ENCODE measurements at places on chromosomes 11 and 22.

GRCh38 chr22:48837341-48837935 lies 990.2 kb downstream of the BRD1 start:
- DNase-seq: no peak

DNA sequence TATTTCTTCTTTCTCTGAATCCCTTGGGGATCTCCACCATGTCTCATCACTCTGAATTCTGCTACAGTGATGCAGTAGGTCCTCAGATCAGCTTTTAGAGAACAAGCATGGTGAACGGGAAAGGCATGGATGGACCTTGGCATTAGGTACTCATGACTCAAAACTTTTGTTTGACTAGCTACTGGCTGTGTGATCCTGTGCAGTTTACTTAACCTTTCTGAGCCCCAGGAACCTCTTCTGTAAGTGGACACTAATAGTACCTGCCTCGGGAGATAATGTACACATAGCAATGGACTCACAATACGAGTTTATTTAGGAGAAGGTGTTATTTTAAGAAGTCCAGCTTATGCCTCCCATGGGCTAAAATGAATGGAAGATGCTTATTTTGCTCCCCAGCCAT lies 184.7 kb upstream of the TBCEL start:
- no peak for DNase-seq

DNA sequence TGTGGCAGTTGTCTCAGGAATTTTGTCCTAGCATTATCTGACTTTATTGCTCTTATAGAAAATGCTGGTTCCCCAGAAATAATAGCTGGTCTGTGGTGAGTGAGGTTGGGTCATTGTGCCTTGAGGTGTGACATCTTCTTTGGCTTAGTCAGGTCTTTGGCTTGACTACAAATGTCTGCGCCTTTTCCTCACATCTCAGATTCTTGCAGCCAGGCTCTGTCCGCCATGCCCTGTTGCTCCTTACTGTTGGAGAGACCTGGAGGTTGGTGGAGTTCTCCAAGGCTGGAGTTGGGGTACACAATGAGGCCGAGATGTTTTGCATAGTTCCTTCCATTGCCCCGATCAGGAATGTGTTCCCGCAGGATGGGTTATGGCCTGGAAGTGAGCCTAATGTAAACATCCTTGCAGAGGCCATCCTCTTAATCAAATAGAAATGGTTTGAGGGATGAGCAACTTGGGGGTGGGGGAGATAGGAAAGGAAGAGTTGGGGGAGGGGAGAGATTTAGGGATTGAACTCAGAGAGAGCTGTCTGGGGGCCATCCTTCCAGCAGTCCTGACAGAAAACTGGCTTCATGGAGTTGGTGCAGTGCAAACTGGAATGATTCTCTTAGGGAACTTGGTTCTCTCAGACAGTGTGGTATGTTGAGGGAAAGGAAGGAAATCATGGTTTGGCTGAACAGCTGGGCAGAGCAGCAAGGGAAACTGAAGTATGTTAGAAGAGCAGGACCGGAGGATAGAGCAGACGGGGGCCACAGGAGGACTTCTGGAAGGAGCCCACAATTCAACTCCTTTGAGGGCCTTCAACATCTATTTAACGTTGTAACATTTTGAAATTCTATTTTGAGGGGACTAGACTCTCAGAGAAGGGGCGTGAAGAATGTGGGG lies 49.9 kb downstream of the ZBTB16 start:
- no peak for DNase-seq

DNA sequence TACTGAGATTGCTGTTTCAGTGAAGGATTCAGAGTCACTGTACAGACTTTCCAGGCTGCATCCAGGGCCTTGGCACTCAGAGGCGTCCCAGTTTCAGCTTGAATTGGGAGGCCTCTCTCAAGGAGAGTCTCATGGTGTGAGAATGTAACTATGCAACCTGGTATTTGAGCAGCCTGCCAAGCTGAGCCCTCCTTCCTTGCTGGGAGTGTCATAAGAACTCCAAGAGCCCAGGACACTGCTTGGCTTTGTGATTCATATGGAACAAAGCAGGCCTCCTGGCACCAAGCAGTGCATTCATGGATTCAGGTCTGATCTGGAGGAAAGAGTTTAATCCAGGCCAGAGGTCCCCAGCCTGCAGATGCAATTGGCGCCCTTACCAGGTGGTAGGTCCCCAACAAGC lies 171.7 kb downstream of the DBX1 start:
- no peak for DNase-seq

DNA sequence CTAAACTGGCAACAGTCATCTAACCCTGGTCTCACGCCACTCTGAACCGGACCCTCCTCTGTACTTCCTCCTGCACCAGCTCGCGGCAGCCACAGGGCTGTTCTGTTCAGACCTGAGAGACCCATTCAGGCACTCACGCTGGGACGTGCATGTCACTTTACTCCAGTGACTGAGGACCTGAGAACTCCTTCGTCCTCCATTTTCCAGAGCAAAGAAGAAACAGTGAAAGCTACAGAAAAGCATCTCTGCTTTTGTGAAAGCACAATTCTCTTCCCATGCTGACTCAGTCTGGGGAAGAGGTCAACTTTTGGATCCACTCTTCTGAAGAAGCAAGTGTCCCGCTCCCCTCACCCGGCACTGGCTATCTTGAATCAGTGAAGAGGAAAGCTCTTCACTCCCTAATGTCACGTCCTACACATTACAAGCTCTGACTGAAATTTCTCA lies 24.5 kb downstream of the PISD start:
- no peak for DNase-seq

DNA sequence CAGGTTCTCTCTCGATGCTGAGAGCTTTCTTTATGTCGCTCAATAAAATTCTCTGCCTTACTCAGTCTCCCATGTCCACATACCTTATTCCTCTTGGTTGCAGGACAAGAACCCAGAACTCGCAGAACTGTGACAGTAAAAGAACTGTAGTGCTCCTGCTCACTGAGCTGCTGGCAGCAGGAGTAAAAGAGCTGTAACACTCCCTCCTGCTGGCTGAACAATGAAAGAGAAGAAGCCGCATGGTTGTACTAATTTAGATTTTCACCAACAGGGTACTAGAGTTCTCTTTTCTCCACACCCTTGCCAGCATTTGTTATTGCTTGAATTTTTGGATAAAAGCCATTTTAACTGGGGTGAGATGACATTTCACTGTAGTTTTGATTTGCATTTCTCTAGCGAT lies 433.2 kb downstream of the GUCY1A2 start:
- DNase-seq: no peak

DNA sequence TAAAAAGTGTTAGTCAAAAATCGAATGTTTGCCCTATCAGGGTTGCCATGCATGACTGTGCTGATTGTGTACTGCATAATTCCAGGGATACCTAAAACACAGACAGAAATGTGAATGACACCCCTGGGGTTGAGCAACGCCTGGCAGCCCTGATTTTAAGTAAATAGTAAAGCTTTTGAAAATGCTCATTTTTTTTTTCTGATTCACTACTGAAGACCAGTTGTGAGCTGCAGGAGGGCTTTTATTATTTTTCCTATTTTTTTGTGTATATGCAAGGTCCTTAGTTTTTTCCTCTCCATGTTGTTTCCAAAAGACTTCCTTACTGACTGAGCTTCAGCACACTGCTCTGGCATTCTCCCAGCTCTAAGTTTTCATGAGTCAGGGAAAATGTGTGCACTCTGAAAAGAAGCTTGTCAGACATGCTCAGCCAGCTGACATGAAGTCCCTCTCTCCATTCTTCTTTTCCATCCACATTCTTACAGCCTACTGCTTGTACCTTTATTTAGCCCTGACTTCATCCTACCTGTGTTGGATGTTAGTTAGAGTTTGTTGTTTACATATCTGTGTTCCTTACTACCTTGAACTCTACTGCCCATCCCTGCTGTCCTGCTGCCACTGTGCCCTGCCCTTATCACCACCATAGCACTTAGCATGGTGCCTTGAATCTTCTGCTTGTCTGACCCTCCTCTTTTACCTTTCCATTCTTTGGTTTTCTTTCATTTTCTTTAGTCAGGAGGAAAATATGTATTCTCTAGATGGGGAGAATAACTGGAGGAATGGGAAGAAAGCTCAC lies 79.5 kb downstream of the HORMAD2 start:
- DNase-seq: peak; percentile 28

DNA sequence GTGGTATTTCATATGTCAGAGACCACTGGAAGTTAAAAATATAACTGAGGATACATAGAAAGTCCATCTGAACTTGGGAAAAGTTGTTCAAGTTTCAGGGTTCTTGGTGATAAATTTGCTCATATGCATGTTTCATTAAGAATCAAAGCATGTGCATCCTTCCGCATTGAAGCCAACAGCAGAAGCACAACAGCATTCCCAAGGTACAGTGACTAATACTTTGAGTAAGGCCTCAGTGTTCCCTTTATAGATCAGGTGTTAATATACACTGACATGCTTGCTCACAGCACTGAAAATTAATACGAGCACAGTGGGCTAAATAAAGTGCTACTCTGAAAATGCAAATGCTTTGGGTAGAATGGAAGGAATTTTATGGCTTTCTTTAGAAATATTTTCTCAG lies 691.1 kb downstream of the METTL15 start:
- DNase-seq: no peak

- DNase-seq: no peak
Measured at GRCh38 chr11:26632691-26633159, 60.7 kb upstream of the MUC15 start.

DNA sequence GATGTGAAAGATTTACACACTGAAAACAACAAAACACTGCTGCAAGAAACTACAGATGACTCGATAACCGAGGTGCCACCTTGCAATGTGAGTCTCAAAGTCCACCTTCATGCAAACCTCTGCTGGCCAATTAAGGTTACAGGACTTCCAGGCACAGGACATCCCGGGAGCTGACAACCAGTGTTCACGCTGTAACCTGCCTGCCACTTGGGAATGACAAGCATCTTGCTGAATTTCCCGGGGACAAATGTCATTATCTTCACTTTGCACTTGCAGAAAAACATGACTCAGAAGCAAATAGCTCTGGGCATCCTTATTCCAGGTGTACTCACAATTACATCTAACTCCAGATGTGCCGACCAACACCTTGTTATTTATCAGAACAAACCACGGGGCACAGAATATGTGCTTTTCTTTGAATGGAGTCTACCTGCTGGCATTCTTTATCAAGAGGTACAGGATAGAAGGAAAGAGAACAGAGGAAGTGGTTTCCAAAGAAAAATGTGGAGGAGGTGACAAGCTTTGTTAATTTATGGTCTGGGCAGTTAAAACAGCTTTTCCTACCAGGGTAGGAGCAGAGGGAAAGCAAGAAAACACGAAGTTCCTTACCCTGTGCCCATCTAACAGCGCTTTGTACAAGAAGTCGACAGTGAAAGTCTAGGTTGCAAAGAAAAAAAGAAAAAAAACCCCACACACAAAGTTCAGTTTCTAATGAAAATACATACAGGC lies 72.3 kb downstream of the SHANK2 start:
- DNase-seq: no peak

- DNase-seq: peak; percentile 84
Measured at GRCh38 chr22:31055635-31056159, 25.4 kb upstream of the SMTN start.

DNA sequence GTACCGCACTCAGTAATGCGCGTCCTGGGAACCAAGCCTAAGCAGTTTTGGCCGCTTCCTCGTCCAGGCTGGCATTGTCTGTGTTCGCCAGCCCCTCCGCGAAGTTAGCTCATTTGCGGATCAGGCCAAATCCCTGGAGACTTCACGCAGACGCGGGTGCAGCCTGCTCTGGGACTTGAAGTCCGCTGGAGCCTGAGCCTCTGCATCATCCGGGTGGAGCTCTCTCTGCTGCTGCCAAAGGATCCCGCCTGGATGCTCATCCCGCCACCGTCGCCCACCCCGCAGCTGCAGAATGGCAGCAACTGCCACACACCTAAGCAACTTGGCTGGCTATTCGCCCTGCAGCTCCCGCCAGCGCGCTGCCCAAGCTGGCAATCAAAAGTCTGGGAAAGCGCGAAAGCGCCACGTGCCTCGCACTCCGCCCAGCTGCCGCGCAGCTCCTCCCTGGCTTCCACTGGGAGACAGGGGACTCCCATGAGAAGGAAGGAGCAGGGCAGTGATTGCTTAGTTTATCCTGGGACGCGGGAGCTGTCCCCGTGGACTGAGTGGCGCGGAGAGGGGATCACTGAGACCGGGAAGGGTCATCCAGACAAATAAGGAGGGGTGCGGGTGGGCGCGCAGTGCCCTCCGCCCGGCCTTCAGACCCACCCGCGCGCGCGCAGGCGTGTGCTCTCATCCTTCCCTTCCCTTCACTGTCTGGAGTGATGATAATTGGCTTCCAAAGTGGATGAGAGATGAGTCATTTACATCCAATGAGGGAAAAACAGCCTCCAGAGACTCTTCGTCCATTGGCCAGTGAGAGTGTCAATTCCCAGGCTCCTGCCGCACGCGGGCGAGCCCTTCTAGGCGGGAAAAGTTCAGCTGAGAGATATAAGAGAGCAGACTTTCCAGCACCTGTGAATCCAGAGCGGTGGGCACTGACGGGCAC lies 23.2 kb upstream of the GLYATL1B start:
- DNase-seq: no peak

GRCh38 chr11:198236-198806 lies 5.4 kb downstream of the SCGB1C1 start:
- no peak for DNase-seq

GRCh38 chr11:9626496-9627394 lies 37.1 kb upstream of the SWAP70 start:
- no peak for DNase-seq

- no peak for DNase-seq
Measured at GRCh38 chr11:40417627-40418026, 1041.8 kb downstream of the LRRC4C start.

- no peak for DNase-seq
Measured at GRCh38 chr11:69382131-69383128, 88.5 kb downstream of the MYEOV start.

DNA sequence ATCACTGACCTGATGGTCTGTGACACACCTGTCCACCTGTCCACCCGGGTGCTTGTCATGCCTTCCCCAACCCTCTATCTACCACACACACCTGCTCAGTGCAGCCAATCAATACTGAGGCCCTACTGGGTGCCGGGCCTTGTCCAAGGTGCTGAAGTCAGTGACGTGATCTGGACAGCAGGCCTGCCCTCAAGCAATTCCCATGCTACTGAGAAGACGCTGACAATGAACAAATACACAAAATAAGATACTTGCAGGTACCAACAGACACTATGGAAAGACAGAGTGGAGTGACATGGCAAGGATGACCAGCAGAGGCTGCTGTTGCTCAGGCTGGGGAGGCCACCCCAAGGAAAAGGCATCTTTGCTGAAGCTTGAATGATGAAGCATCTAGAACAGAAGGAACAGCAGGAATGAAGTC lies 21.2 kb downstream of the PLAAT3 start:
- DNase-seq: no peak
